Ureter (tissue), 1 donor: ENCODE measurements at places on chromosomes 5 and 9. TPM values are rescaled to one million over a fixed set of nuclear protein-coding genes. Genes with fewer than 3 reads are reported as not detected.

SLC45A2 gene
- total RNA-seq: not detected

GAS1 gene
- 11.6 TPM for total RNA-seq

TRPM6 gene
- total RNA-seq: 2.6 TPM

TUSC1 gene
- total RNA-seq: 13.3 TPM

IL4 gene
- total RNA-seq: not detected

PCDHA2 gene
- not detected for total RNA-seq

DOLK gene
- 14.2 TPM for total RNA-seq

TEK gene
- 13.1 TPM for total RNA-seq

EIF4EBP3 gene
- total RNA-seq: 25.9 TPM

DNA sequence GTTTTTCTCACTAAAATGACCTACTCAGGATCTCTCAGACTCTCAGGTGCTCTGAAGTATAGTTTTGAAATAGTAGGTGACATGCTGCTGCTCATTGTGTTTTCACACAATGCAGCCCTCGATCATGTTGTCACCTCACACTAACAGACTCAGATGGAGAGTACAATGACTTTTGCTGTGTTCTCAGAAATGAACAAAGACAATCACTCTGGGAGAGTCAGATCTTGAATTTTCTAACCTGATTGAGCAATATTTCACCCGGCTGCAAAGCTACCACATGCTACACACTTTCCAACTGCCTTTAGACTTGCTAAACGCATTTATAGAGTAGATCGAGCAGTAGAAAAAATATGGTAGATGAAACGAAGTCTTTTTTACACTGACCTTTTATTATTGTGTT is 113.4 kb downstream of the ST8SIA4 start:
- no peak for DNase-seq

- no peak for DNase-seq
These were observed 228.9 kb upstream of the ACTBL2 start for GRCh38 chr5:57711471-57711870.

GRCh38 chr9:72826996-72827949 is 125.6 kb downstream of the ALDH1A1 start:
- DNase-seq: no peak

- no peak for DNase-seq
These were observed 220.6 kb upstream of the TRIM32 start for GRCh38 chr9:116466271-116467235.

DNA sequence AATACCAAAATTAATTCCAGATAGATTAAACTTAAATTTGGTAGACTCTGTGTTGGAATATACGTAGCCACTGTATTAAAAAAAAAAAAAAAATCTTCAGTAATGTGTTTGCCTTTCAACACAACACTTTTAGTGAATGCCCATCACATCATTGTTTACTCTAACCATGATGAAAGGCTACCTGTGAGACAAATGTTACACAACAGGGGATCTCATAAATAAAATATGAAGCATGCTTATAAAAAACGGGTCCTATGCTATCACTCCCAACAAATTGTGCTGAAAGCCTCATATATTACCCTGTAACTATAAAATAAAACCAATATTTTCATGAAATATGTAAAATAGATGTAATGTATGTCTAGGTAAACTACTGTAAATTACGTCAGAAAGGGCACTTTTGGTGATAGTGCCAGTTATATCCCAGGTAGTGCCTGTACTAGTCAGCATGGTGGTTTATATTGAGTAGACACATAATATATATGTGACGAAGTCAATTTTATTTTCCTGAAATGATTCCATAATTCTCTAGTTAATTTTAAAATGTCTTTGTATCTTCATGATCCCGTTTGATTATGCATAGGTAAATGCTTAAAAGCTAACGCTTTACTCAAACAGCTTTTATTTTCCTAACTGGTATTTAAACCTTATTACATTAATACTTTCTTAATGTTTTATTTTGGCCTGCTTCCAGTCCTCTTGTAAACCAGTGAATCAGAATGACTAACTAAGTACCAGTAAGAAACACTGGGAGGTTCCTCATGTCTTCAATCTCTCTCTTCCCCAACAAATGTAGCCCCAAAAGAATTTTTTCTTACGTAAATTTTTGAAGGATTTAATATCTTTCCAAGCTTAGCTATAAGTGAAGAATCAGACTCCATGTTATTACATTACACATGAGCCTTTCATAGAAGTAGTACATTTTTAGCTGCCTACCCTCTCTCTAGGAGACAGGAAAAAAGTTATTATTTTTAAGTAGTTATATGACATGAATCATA is 420.3 kb downstream of the GABRG2 start:
- no peak for DNase-seq

GRCh38 chr9:3743901-3744413 is 218.2 kb upstream of the RFX3 start:
- DNase-seq: no peak

- DNase-seq: no peak
These were observed 43.9 kb downstream of the MAPKAP1 start for GRCh38 chr9:125663127-125663526.

- DNase-seq: no peak
These were observed 409.3 kb downstream of the ADGRV1 start for GRCh38 chr5:90967851-90968250.

- DNase-seq: no peak
These were observed 521.0 kb upstream of the SEMA6A start for GRCh38 chr5:117095346-117096332.

DNA sequence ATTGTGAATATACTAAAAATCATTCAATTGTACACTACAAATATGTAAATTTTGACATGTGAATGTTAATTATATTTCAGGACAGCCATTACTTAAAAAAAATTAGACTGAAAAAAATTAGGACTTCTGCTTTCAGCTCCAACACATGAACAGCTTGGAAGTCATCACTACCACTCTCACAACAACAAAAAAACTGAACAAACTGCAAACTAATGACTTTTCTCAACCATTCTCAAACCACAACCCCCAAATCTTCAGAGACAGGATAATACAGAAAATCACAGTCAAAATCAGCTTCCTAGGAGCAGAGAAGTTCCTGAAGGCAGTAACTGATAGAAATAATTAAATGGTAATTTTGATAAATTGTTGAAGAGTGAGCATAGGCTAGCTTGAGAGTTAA is 686.4 kb downstream of the TLE1 start:
- DNase-seq: no peak

GRCh38 chr5:128426090-128426534 is 111.9 kb downstream of the FBN2 start:
- DNase-seq: no peak

GRCh38 chr5:1152771-1153282 is 41.0 kb upstream of the SLC12A7 start:
- DNase-seq: no peak

DNA sequence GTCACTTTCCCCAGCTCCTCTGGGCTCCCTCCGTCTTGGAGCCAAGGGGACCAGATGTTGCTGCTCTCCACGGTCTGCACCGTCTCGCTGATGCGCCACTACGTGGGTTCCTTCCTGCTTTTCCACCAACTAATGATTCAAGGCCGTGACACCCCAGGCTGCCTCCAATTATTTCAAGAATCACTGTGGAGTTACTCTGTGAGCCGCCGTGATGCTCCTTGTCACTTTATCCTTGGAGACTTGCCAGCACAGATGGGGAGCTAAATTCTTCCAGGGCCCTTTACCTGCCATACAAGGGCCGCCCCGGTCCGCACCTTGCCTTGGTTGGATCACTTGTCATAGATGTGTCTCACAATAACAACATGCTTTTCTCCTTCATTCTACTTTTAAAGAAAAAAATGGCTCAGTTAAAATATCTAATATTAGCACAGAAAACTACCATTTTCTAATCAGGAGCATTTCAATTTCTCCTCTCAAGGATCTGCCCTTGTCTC is 202.0 kb downstream of the FSTL4 start:
- DNase-seq: no peak

- DNase-seq: no peak
These were observed 401.6 kb downstream of the EBF1 start for GRCh38 chr5:158698023-158698639.

- no peak for DNase-seq
These were observed 98.8 kb upstream of the ADRA1B start for GRCh38 chr5:159817262-159818029.

DNA sequence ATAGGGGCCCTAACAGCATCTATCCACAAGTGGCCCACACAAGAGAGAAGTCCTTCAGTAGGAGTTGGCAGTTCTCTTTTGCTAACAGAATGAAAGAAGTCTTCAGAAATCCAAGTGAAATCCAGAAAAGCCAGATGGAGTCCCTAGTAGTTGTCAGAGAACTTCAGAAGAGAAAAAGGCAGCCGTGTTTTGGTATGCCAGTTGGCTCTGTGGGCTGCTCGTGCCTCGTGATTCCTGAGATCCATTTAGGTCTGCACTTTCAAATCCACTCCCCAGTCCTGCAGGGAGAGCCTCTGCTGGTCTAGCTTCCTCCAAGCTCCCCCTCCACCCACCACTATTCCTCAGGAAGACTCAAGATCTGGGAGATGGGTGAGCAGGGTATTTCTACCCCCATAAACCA is 69.0 kb downstream of the CFAP90 start:
- no peak for DNase-seq

DNA sequence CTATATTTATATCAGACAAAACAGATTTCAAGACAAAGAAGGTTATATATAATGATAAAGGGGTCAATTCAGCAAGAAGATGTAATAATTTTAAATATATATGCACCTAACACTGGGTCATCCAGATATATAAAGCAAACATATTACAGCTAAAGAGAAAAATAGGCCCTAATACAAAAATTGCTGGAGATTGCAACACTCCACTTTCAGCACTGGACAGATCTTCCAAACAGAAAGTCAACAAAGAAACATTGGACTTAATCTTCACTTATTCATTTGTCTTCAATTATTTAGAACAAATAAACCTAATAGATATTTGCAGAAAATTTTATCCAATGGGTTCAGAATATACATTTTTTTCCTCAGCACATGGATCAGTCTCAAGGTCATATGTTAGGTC is 45.8 kb downstream of the MEIKIN start:
- no peak for DNase-seq

GRCh38 chr9:99109522-99109921 is 4.6 kb downstream of the TGFBR1 start:
- no peak for DNase-seq

DNA sequence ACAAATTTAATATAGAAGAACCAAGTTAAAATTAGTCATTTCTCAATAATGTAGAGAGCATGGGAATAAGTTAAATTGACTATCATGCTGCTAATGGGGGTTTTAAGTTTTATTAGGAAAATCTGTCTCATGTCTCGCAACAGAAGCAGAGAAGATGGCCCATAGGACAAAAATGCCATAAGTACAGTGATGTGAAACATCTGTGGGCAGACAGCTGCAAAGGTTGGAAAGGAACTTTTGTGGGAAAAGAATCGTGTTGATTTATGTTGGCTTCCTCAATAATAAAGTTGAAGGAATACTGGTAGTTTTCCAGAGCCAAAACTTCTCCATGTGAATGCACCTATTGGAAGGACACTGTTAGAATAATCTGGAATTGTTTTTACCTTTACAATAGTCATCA is 44.8 kb downstream of the VCAN start:
- no peak for DNase-seq
